Right hindlimb (tissue), 1 donor: ENCODE measurements at places on chromosomes 3 and 15.

GRCh38 chr3:17833786-17834559 is 91.5 kb upstream of the TBC1D5 start:
- DNase-seq, result no peak

- no peak for DNase-seq
These were observed 52.2 kb upstream of the FXR1 start for GRCh38 chr3:180860180-180860858.

GRCh38 chr3:96865605-96866004 is 51.2 kb downstream of the EPHA6 start:
- no peak for DNase-seq

DNA sequence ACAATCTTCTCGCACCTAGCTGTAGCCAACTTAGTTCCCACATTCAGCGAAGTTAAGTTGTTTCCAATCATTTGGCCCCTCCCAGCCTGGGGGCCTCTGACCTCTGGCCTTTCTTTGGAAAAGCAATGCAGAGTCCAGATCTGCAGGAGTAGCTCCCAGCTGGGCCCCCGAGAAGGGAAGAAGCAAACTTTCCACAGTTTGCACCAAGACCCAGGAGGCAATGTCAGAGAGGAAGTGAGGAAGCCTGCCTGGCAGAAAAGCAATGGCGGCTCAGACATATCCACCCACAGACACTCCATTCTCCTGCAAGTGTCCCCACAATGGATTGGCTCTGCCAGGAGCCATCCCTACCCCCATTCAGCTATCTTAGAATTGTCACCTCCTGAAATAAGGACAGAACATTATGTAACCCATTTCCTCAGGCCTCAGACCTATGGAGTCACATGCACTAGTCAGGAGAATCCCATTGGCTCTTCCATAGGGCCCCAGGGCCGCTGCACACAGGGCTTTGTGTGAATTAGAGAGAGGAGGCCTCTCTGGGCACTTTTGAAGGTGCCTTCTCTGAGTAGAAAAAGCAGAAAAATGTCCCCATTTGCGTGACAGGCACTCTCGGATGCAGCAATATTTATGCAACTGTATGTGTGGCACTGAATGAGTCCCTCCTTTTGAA is 3.0 kb upstream of the BUB1B start:
- no peak for DNase-seq
